ENCODE measurements at places on chromosomes 6 and 20. TPM values are rescaled to one million over a fixed set of nuclear protein-coding genes. Genes with fewer than 3 reads are reported as not detected.
A peak's percentile ranks its signal among the peaks of the same experiment; 100 is the strongest.

GRCh38 chr6:166221040-166221439 is 53.4 kb upstream of the TBXT start:
- no peaks in the 10 kb centered on the region for H3K36me3 ChIP-seq

DNA sequence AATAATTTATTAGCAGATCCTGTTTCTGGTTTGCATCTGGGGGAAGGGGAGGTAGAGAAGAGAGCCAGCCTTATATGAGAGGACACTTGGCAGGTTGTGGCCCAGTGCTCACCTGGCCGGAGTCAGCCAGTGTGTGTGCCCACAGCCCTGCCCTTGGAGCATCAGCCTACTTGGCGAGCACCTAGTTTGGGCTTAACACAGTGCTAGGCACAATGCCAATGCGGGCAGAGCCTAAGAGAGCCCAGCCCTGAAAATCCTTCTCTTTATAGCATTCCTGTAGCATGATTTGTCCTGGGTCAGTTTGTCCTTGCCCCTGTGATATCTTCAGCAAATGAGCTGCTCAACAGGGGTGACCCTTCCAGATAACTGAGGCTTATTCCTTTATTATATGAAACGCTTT is 73.0 kb downstream of the SLX4IP start:
- H3K4me3 ChIP-seq: no peak overlapping the region
- H3K4me1 ChIP-seq: peaks cover 61% of the 10 kb centered on the region
- DNase-seq: no peak
- H3K36me3 ChIP-seq: no peaks in the 10 kb centered on the region
- H3K27ac ChIP-seq: peak overlapping the region; percentile 49
- H3K27me3 ChIP-seq: no peaks in the 10 kb centered on the region

DNA sequence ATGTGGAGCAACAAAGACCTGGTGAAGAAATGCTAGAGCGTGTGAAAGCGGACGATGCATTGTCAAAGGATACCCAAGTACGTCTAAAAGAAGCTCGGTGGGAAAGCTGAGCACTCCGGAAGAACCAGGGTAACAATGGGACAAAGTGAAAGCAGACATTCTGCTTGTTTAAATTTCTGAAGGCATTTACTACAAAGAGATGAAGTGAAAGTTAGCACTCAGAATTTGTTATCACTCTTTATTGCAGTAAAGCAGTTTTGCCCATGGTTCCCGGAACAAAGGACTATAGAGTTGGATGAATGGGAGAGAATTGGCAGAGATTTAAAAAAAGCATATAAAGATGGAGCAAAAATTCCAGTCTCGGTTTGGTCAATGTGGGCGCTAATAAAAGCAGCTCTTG is 12.8 kb upstream of the IRAK1BP1 start:
- no peaks in the 10 kb centered on the region for H3K27me3 ChIP-seq
- H3K27ac ChIP-seq: no peak overlapping the region
- no peak for DNase-seq
- no peak overlapping the region for H3K4me3 ChIP-seq
- no peaks in the 10 kb centered on the region for H3K36me3 ChIP-seq

GRCh38 chr6:144957236-144957937 is 672.3 kb downstream of the UTRN start:
- no peak overlapping the region for H3K27ac ChIP-seq
- no peaks in the 10 kb centered on the region for H3K27me3 ChIP-seq
- no peak for DNase-seq
- no peak overlapping the region for H3K4me3 ChIP-seq

DNA sequence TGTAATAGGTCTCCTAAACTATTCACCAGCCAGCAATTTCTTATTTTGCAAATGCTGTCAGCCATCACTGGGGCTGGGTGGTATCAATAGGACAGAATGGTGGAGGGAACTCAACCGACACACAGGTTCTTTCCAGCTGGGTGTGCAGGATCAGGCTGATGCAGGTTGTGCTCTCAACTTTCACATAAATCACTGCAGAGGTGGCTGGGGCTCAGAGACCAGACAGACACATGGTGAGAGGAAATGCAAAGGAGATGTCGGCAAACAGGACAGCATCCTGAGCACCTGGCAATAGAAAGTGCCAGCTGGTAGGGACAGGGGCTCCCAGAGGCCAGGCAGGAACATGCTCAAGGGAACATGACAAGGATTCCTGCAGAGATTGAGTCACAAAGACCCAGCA is 254.9 kb downstream of the SOD2 start:
- DNase-seq: no peak
- no peaks in the 10 kb centered on the region for H3K4me1 ChIP-seq
- peaks cover 5% of the 10 kb centered on the region for H3K27me3 ChIP-seq
- H3K36me3 ChIP-seq: no peaks in the 10 kb centered on the region

DNA sequence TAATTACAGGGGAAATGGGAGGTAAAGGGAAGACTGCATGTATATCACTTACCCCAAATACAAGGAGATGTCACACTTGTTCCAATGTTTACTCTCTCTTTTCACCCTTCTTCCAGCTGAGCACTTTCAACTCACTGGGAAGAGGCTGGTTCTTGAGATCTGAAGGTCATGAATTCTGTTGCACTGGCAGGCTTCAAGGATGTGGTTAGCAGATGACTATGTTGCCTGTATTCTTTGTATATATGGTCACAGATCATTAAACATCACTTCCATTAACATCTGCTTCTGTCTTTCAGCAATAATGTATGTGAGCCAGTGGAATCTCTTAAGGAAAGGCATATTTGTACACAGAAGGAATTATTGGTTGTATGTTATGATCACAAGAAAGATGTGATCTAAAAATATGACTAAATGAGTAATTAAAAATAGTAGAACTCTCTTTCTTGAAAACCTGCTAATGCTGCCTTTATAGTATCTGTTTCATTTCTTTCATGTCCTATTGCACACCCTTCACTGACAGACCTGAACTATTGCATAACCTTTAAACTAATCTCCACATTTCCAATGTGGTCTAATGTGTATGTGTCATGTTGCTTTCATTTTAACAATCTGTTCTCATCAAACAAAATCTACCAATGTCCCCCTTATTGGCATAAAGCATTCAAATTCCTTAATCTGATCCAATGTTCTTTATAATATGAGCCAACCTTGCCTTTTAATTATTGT is 131.4 kb upstream of the EPHA7 start:
- H3K27me3 ChIP-seq: no peaks in the 10 kb centered on the region
- no peak for DNase-seq
- no peaks in the 10 kb centered on the region for H3K36me3 ChIP-seq
- H3K27ac ChIP-seq: no peak overlapping the region

GRCh38 chr6:75752365-75752764 is 3.3 kb downstream of the MYO6 start:
- H3K4me3 ChIP-seq: no peak overlapping the region
- peaks cover 48% of the 10 kb centered on the region for H3K4me1 ChIP-seq
- H3K27ac ChIP-seq: no peak overlapping the region
- DNase-seq: no peak
- H3K36me3 ChIP-seq: no peaks in the 10 kb centered on the region

DNA sequence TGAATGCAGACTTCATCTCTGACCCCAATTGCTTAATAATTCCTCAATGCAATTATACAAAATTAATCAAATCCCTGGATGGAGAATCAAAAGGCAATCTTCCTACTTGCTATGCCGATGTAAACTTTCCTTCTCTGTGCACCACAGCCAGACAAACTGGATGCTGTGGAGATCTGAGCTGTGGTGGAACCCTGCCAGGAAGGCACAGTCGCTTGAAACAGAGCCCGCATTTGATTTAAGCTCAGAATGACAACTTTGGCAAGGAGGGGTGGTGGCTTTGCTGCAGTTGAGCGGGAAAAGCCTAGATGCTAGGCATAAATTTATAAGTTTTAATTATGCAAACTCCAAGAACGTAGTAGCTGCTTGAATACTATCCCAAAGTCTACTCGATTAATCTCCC is 190.8 kb downstream of the MTFR2 start:
- H3K27ac ChIP-seq: no peak overlapping the region
- H3K4me3 ChIP-seq: no peak overlapping the region
- no peaks in the 10 kb centered on the region for H3K27me3 ChIP-seq

DNA sequence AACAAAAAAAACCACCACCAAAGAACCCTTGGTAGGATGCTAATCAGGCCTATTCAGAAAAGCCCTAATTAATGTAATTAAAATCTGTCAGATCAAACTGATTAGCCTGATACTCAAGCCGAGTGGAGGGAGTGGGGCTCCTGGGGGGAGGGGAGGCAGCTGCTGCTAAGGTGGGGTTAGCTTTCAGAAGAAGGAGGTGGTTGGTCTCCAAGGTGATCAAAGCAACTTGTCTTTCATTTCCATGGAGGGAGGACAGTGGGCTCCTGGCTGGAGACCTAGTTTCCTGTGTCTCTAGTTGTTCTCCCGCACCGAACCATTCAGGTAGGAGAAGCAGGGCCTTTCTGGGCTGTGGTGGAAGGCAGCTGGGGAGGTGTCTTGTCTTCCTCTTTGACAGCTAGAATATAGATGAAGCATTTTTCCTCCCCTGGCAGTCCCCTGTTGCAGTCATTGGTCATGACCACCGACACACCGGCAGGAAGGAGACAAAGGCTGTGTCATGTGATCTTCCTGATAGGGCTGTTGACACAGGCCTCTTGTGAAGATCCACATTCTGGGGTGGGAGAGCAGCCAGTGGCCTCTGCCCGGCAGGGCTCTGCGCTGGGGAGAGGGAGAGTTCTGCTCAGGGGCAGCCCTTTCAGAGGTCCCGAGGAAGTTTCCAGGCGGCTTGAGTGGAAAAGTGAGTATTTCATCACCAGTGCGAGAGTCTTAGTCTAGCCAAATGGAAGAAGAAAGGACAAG is 39.9 kb upstream of the PRDM1 start:
- no peaks in the 10 kb centered on the region for H3K4me1 ChIP-seq
- H3K27ac ChIP-seq: no peak overlapping the region
- H3K36me3 ChIP-seq: no peaks in the 10 kb centered on the region
- no peak overlapping the region for H3K4me3 ChIP-seq
- no peak for DNase-seq

- peaks cover 9% of the 10 kb centered on the region for H3K4me1 ChIP-seq
- no peak overlapping the region for H3K4me3 ChIP-seq
- H3K36me3 ChIP-seq: no peaks in the 10 kb centered on the region
Measured at GRCh38 chr6:157521362-157522335, 140.7 kb downstream of the ZDHHC14 start.

GRCh38 chr20:41268402-41268801 is 49.1 kb downstream of the ZHX3 start:
- no peak for DNase-seq
- H3K4me1 ChIP-seq: no peaks in the 10 kb centered on the region

DNA sequence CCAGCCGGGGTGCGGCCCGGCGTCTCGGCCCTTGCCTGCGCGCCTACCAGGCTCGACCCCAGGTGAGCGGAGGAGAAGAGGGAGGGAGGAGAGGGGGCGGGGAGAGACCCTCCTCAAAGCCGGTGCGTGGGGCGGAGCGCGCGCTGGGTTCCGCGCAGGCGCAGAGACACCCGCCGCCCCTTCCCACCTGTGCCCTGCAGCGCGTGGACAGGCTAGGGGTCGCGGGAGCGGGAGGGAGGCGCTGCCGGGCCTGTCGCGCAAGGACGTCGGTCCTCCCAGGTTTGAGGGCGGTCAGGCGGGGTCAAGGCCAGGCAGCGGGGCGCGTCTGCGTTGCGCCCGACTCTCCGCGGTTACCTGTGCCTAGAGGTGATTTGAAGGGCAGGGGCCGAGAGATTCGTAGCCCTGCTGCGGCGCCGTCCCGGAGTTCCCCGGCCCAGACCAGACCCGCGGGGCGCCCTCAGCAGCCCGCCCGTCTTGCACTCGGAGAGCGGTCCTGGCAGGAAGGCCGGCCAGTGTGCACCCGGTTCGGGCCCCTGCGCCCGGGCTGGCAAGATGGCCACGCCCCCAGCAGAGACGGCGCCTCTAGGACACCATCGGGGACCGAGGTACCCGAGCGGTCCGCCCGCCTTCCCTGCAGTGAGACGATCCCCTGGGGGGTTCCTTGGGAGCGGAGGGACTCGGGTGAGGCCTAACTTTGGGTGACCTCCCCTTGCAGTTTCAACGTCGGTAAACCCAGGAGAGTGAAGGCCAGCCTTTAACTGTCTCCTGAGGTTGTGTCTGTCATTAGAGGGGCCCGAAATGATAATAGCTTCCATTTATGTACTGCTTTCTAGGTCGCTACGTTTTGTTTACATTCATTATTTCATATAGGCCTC is 546 bp downstream of the C6orf136 start:
- H3K4me1 ChIP-seq: peaks cover 16% of the 10 kb centered on the region
- H3K27ac ChIP-seq: peak overlapping the region; percentile 89
- peak; percentile 89 for DNase-seq
- peak overlapping the region; percentile 95 for H3K4me3 ChIP-seq

DNA sequence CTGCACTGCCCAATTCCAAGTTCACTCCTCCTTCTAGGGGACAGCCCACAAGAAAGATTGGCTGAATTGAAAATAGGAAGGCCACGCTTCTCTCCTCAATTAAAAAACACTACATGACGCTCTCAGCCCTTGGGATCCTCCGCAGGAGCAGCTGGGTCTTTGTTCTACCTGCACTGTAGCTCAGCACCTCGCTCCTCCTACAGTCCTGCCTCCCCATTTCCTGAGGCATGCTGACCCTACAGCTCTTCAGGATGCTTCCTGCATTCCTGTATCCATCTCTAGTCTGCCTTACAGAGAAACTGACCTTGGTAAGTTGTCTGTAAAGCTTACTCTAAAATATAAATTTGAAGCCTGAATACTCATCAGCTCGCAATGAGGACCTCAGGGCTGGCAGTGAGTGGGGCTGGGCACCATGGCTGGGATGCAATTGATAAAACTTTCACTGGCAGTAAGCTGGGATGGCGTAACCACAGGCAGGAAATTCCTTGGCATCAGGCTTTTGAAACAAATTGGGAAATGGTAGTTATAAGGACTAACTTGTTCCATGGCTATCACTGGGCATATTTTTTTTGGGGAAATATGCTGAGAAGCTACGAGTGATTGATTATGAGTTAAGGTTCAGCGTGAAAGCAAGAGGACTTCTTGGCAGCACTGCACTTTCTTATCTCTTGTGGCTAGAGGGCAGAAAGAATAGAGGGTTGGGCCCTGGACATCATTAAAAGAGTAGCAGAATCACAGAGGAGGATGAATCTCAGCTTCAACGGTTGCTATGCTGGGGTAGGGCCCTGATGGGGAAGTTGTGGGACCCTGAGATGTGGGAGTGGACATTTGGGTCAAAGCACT is 11.7 kb upstream of the SIRPB1 start:
- H3K4me1 ChIP-seq: no peaks in the 10 kb centered on the region
- DNase-seq: no peak
- H3K27ac ChIP-seq: no peak overlapping the region
- H3K4me3 ChIP-seq: no peak overlapping the region

The B3GAT2 gene
- 0.12 TPM for total RNA-seq

The KCNK16 gene
- not detected for total RNA-seq

The PNPLA1 gene
- 0.27 TPM for total RNA-seq

The SOBP gene
- 6.9 TPM for total RNA-seq

The STX11 gene
- 54.1 TPM for total RNA-seq

The CAGE1 gene
- total RNA-seq: not detected

The DSN1 gene
- 6.5 TPM for total RNA-seq

The APCDD1L gene
- total RNA-seq: not detected

The PDE7B gene
- total RNA-seq: 2.2 TPM

Data from lower lobe of right lung (tissue), 2 donors.